A673 (cell line): ENCODE measurements at places on chromosomes 4 and X.

GRCh38 chrX:15913146-15913545 lies 58.5 kb upstream of the AP1S2 start:
- DNase-seq, result no peak

DNA sequence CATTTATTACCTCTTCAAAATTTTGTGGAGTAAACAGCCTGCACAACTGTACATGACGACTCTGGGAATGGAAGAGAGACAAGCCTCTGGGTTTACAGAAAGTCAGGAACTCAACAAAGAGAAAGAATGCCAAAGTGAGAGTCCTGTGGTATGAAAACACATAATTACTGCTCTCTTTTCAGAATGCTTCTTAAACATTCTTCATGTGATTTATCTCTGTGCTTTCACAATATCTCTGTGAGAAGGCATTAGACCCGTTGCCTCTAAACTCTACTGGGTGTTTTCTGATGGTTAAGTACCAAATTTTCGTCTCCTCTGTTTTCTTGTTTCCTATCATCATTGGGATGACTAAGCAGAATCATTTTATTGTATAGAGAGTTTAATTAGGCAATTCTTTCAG lies 966.6 kb upstream of the SLIT2 start:
- DNase-seq, result no peak

DNA sequence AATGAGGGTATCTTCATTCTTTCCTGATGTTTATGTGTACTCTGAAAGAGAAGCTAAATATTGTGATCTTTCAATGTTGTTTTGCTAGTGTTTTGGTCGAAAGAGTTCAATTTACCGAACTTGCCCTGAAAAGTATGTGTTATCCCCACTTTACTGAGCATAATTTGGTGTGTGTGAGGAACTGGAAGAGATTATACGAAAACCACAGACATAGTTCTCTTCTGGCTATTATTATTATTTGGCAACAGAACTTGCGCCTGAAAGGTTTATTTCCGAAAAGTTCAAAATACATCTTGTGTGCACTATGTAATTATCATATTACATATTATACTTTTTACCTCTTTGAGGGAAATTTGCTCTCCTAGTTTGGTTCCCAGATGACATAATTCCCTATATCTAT lies 232.5 kb upstream of the INTU start:
- DNase-seq, result no peak

GRCh38 chr4:151238477-151238876 lies 38.5 kb upstream of the PRSS48 start:
- DNase-seq, result no peak

DNA sequence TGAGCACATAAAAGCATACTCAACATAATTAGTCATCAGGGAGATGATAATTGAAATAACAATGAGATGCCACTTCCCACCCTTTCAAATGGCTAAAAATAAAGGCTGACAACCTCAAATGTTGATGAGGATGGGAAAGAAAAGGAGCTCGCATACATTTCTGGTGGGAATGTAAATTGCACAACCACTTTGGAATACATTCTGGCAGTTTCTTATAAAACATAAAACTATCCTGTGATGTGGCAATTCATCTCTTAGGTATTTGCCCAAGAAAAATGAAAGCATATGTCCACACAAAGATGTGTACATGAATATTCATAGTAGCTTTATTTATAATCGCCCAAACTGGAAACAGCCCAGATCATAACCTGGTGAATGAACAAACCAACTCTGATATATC lies 687 bp upstream of the ZNF275 start:
- DNase-seq, result no peak

DNA sequence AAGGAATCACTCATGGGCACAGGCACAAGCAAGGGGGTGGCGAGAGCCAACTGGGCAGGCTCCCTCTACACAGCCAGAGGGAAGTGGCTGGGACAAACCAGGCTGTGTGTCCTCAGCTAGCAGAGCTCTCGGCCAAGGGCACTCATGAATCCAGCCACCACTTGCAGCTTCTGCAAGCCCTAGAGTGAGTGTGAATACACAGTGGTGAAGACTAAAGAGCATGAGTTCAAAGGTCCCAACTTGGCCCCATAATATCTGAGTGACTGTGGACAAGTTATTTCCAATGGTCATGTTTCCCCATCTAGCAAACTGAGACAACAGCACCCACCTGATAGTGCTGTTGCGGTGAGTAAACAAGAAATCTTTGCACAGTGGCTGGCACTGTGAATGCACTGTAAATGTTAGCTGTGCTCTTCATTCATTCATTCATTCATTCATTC lies 51.7 kb downstream of the ADGRG2 start:
- DNase-seq, result no peak

GRCh38 chr4:85084371-85085094 lies 118.0 kb upstream of the WDFY3 start:
- DNase-seq, result peak; percentile 54

DNA sequence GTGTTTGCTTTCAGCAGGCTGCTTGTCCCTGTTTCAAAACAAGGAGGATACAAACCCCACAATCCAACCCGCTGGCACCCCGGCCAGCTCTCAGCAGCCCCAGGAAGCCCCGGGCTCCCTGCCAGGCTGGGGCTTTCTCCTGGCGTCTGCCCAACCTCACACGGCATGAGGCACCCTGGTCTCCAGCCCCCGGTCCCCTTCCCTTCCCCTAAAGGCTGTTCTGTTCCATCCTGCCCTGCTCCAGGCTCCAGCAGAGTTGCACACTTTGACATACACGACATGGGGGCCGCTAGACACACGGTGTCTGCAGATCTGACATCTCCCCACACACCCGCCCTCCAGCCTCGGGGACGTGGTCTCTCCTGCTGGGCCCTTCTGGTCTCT lies 107.7 kb upstream of the ADRA2C start:
- DNase-seq, result peak; percentile 51

DNA sequence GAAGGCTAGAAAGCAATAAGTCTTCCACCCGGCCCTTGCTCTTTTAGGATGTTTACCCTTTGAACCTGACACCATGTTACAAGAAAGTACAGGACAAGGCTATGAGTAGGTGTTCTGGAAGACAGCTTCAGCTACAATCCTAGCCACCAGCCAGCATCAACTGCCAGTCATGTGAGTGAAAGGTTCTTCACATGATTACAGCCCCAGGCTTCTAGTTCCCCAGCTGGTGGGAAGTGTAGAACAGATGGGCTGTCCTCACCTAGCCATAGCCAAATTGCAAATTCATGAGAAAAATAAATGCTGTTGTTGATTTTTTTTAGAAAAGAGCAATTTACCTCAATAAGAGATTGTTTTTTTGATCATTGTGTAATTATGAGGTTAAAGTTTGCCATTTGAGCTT lies 60.8 kb downstream of the GRXCR1 start:
- no peak for DNase-seq

- no peak for DNase-seq
These were observed 22.0 kb downstream of the C4orf54 start for GRCh38 chr4:99635601-99636000.

DNA sequence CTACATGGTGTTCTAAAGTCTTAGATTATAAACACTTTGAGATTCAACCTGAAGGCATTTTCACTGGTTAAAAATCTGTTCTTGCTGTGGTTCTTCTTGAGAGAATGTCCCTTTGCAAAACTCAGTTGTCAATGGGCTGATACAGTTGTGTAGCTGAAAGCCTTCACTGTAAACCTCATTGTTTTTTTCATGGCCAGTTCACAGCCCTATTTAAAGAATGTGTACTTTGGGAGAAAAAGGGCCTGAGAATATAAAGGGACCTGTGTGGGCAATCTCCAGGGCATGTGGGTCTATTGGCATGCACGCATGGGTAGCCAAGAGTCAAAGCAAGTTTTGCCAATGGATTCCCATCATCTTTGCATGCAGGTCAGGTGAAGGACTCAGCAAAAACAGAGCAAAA lies 7.8 kb upstream of the MAP7D3 start:
- no peak for DNase-seq
